ENCODE measurements at places on chromosomes 7 and 10. TPM values are rescaled to one million over a fixed set of nuclear protein-coding genes. Genes with fewer than 3 reads are reported as not detected.

DNA sequence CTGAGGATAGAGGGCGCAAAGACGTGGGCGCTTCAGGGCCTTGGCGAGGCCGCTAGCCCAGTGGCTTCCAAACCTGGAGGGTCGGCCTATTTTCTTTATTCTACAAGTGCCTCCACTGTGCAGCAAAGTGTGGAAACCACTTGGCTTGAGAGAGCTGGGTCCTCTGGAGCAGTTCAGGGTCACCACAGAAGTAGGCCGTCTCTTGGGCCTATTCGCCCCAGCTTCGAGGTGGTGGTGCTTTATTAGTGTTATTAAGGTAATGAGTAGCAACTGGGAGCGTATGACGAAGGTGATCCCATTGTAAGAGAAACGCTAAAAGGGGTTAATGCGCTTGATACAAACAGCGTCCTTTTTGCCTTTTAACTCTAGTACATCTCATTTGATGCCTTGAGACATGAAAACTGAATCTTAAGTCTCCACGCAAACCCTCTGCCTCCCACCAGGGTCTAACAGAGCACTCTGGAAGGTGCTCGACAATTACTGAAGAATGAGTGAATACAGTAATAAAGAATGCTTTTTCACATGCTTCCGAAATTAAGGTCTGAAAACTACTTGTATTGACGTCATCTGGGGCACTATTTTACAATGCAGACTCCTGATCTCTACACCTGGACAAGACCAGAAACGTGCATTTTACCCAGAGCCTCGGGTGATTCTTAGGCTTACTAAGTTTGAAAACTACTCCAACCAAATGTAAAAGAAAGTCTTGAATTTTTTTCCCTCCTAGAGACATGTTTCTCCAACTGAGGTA, 647 bp upstream of the GSAP start:
- DNase-seq = no peak
- no peak overlapping the region for H3K27ac ChIP-seq
- peaks cover 52% of the 10 kb centered on the region for H3K4me1 ChIP-seq
- H3K4me3 ChIP-seq = peak overlapping the region; percentile 69
- H3K27me3 ChIP-seq = peaks cover 32% of the 10 kb centered on the region

DNA sequence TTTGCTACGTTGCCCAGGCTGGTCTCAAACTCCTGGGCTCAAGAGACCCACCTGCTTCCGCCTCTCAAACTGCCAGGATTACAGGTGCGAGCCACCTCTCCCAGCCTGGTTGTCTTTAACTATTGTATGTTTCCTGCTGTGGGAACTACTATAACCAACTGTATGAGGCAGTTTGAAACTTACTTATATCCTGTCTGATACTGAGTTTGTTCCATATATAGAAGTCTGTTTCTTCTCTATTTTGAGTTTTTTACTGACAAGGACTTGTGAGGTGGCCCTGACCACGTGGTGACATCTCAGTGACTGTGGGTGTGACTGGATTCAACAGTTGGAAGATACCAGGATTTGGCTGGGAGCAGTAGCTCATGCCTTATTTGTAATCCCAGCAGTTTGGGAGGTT, 14.2 kb downstream of the FBH1 start:
- no peaks in the 10 kb centered on the region for H3K27me3 ChIP-seq
- peaks cover 31% of the 10 kb centered on the region for H3K4me1 ChIP-seq
- no peak for DNase-seq
- H3K4me3 ChIP-seq = no peak overlapping the region

GRCh38 chr7:20601121-20601520, 14.3 kb upstream of the ABCB5 start:
- H3K4me1 ChIP-seq = no peaks in the 10 kb centered on the region
- H3K27me3 ChIP-seq = peaks cover 32% of the 10 kb centered on the region
- H3K4me3 ChIP-seq = no peak overlapping the region

DNA sequence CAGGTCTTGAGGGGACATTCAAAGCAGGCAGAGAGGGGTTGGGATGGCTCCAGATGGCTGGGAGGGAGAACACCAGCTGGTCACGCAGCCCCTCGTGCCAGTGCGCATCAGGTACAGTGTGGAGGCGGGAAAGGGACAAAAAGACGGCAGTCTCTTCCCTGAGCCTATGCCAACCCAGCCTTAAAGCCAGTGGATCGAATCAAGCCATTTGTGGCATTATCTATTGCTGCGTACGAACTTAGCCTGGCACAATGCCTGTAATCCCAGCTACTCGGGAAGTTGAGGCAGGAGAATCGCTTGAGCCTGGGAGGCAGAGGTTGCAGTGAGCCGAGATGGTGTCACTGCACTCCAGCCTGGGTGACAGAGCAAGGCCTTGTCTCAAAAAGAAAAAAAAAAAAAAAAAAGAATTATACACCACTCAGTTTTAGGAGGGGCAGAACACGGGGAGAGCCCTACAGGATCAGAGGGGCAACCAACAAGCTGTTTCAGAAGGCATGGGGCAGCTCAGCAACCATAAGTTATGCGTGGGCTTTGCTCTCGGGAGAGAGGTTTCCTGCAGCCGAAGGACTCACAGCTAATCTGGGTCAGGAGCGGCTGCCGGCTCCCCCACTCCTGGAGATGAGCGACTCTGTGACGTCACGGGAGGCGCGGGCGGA, 356 bp upstream of the NDUFB2 start:
- H3K27me3 ChIP-seq = no peaks in the 10 kb centered on the region
- H3K4me1 ChIP-seq = peaks cover 47% of the 10 kb centered on the region
- peak overlapping the region; percentile 83 for H3K27ac ChIP-seq
- peak overlapping the region; percentile 86 for H3K4me3 ChIP-seq

DNA sequence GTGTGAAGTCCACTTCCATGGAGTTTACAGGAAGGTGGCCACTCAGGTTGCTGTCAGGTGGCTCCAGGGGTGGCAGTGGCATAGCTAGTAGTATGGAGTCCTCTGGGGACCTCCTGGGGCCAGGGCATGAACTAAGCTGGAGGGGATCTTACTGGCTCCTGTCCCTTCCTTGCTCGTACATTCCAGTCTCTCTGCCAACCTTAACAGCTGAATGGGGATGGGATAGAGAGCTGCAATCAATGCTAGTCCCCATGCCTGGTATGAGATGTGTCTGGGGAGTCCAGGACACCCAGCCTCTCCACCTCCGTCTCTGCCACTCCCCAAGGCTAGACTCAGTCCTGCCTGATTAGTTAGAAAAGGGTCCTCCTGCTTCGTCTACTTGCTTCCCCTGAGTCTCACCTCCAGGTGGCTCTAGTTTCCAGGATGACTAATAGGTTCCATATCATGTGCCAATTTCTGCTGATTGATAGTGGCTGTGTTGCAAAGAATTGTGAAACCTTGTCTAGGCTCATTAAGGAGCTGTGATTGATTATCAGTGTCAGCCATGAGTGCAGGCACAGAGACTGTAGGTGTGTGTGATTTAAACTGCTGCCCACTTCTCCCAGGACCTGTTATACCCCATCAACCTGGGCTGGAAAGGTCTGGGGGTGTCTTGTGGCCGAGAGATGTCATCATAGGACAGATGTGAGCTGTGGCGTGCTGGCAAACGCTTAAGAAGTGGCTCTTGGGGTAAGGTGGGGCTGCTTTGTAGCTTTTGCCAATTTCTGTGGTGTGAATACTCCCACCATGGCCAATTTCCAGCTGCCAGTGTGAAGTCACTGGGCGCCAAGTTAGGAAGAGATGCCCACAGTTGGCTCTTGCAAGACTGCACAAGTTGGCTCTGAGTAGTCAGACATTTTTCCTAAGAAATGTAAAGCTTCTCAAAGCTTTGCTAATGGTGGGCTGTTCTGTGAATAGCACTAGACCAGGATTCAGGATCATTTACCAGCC, 59.8 kb downstream of the COL13A1 start:
- no peak for DNase-seq
- no peak overlapping the region for H3K27ac ChIP-seq
- peaks cover 10% of the 10 kb centered on the region for H3K27me3 ChIP-seq
- H3K4me3 ChIP-seq = no peak overlapping the region
- peaks cover 6% of the 10 kb centered on the region for H3K4me1 ChIP-seq
- H3K36me3 ChIP-seq = no peaks in the 10 kb centered on the region

- no peaks in the 10 kb centered on the region for H3K36me3 ChIP-seq
- no peak overlapping the region for H3K27ac ChIP-seq
- peaks cover 38% of the 10 kb centered on the region for H3K27me3 ChIP-seq
- H3K4me1 ChIP-seq = no peaks in the 10 kb centered on the region
- no peak for DNase-seq
- H3K4me3 ChIP-seq = no peak overlapping the region
These were observed 35.5 kb upstream of the BICC1 start for GRCh38 chr10:58477122-58477521.

DNA sequence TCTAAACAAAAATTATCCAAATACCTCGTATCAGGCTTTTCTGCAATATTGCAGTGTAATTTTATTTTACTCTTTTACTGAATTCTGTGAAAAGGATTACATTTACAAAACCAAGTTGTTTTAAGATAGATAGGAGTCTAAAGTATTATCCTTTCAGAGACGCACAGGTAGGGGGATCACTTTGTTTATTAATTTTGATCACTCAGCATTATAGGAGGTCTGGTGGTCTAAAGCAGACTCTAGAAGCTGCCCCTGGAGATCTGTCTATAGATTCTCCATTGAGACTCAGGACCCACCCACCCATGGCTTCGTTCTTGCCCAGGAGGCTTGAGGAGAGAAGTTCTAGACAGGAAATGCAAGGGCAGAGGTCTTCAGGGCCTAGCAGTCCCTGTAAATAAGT, 223.4 kb upstream of the YAE1 start:
- H3K4me1 ChIP-seq = no peaks in the 10 kb centered on the region
- no peak overlapping the region for H3K27ac ChIP-seq
- H3K36me3 ChIP-seq = no peaks in the 10 kb centered on the region
- H3K4me3 ChIP-seq = no peak overlapping the region

DNA sequence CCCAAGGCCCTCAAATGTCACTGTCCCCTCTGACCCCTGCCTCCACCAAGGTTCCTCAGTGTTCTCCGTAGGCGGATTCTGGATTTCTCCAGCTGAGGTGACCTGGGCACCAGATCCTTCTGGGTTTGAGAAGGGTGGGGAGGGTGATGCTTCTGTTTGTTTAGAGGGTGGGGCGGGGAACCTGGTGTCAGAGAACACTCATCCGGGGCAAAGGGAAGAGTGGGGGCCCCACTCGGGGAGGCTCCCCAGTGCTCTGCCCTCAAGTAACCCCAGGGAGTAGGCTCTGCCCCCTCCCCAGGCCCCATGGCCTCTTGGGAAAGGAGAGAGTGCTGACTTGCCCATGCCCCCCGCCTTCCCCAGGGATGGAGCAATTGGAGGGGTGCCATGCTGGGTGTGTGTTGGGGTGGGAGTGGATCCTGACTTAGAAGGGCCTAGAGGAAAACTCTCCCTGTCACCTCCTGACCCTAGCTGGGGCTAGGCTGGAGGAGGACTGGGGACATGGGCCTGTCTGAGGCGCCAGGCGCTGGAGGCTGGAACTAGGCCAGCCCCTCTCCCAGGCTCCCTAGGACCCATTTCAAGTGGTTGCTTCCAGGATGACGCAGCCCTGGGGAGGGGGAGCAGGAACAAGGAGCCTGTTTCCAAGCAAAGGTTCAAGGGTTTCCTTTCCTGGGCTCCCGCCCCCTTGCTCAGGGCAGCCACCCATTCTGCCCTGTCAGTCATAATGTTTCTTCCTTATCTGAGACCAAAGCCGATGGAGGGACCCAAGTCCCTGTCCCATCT, 27.9 kb downstream of the KAZALD1 start:
- H3K36me3 ChIP-seq = no peaks in the 10 kb centered on the region
- no peak overlapping the region for H3K4me3 ChIP-seq
- no peak overlapping the region for H3K27ac ChIP-seq
- H3K27me3 ChIP-seq = peaks cover 68% of the 10 kb centered on the region
- no peak for DNase-seq

DNA sequence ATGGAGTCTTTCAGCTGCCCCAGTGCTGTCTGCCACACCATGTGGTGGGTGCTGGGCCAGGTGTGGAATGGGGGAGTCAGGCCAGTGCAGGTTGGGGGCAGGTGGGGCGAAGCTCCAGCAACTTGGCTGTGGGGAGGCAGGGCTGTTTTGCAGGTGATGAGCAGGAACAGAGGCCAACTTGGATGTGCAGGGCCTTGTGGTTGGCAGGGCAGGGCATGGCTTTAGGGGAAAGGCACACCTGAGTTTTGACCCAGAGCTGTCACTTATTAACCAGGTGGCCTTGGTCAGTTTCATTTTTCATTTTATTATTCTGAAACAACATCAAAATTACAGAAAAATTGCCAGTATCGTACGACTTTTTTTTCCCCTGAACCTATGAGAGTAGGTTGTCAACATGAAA, 1.1 kb upstream of the SFTPA2 start:
- no peaks in the 10 kb centered on the region for H3K4me1 ChIP-seq
- no peak for DNase-seq
- H3K27me3 ChIP-seq = peaks cover 20% of the 10 kb centered on the region
- no peak overlapping the region for H3K4me3 ChIP-seq
- no peak overlapping the region for H3K27ac ChIP-seq
- no peaks in the 10 kb centered on the region for H3K36me3 ChIP-seq

DNA sequence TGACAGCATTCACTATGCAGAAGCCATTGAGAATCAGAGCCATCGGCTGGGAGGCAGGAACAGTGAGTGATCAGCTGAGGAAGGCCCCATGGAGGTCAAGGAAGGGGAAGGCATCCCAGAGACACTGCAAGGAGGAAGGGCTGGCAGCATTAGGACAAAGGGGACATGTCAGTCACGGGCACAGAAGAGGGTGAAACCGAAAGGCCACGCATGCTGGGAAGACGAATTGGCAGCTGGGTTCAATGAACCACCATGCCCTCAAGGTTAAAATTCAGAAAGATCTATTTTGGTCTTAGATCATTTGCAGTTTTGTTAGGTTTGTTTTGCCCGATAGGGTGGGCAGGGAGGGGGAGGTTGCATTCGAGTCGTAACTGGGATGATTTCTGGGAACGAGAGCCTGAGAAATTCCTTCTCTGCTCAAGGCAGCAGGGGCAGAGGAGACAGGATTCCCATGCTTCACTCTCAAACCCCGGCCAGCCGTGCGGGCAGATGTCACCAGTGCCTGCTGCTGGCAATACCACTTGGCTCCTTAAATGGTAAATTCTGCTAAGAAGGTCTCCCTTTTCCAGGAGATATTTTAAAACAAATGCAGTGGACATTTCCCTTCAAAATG, 57.7 kb downstream of the ASB13 start:
- peaks cover 5% of the 10 kb centered on the region for H3K27me3 ChIP-seq
- H3K4me3 ChIP-seq = no peak overlapping the region
- H3K27ac ChIP-seq = no peak overlapping the region
- no peaks in the 10 kb centered on the region for H3K36me3 ChIP-seq

DNA sequence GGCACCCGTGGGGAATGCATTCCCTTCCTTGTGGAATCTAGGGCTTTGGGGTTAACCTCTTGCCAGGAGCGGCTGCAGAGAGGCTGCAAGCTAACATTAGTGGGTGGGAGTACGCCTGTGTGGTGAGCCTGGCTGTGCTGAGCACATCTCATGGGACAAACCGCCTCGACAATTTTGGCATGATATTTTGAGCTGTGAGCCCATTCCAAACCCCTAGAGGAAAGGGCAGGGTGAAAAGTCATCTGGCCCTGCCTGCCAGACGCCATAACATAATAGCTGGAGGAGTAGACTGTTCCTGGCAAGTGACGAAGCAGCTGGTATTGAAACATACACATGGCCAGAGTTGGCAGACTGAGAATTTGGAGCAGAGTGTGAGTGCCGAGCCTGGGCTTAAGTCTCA, 110.0 kb downstream of the TACC2 start:
- no peak for DNase-seq
- no peaks in the 10 kb centered on the region for H3K27me3 ChIP-seq
- no peak overlapping the region for H3K4me3 ChIP-seq
- no peaks in the 10 kb centered on the region for H3K36me3 ChIP-seq

ADRB1 gene
- not detected for total RNA-seq

TCAF2 gene
- total RNA-seq = 44.7 TPM

CLEC2L gene
- not detected for total RNA-seq
